ENCODE measurements at places on chromosomes 4 and X.

DNA sequence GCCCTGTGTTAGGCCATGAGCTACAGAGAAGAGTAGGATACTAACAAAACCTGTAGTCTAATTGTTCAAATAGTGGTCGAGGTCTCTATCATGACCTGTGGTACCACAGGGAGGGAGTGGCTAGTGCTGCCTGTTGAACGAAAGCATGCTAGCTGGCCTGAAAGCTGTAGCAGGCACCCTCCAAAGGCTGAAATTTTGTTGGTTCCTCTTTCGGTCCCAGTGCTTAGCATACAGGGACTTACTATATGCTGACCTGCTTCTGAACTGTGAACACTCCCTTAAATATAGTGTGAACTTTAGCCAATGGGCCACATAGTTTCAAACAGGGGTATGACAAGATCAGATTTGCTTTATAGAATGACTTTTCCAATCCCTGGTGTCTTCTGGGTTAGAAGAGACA lies 113.4 kb downstream of the PJA1 start:
- no peak for DNase-seq

- no peak for DNase-seq
Observed at GRCh38 chr4:2599304-2599654, 62.8 kb downstream of the FAM193A start.

- no peak for DNase-seq
Observed at GRCh38 chr4:20711335-20711734, 11.1 kb downstream of the PACRGL start.

DNA sequence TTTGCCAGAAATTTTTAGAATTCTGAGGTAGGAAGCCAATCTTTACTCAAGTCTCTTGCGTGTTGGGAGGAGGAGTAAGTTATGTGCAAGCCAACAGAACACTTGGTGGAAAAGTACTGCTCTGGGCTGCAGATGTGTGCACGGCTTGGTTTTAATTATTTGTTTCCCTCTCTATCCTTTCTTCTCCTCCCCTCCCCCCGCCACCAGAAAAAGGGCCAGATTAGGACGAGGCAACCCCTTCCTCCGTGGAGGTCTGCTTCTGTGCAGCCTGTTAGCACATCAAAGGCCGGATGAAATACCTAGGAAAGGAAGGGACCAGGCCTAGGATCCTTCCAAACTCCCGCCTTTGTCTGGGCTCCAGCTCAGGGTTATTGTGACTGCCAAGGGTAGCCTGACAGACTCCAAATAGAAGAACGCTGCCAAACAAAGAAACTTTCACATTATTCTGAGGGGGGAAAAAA lies 1.0 kb upstream of the PGRMC1 start:
- no peak for DNase-seq
